ENCODE measurements at places on chromosomes 4 and X.

GRCh38 chrX:43618366-43619205 lies 37.5 kb upstream of the MAOA start:
- DNase-seq = no peak

GRCh38 chrX:69127466-69127865 lies 37.8 kb downstream of the PJA1 start:
- no peak for DNase-seq

GRCh38 chrX:123447506-123447905 lies 263.4 kb downstream of the GRIA3 start:
- no peak for DNase-seq

DNA sequence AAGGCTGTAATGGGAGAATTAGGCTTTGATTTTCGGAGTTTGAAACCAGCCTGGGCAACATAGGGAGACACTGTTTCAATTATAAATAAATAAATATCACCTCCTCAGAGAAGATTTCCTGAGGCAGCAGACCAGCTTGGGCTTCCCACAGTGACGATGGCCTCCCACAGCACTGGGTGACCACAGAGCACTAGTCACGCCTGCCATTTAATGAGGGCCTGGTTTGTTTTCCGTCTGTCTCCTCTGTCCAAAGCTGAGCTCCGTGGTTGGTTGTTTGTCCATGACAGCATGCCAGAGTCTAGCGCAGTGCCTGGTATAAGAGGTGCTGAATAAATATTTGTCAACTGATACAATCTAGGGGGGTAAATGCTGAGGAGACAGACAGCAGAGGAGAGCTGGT lies 10.4 kb upstream of the PDGFRA start:
- no peak for DNase-seq

- DNase-seq = peak; percentile 63
Measured at GRCh38 chrX:19602866-19603622, 87.7 kb upstream of the MAP3K15 start.
